ENCODE measurements at places on chromosomes 7 and 10.
A peak's percentile ranks its signal among the peaks of the same experiment; 100 is the strongest.

DNA sequence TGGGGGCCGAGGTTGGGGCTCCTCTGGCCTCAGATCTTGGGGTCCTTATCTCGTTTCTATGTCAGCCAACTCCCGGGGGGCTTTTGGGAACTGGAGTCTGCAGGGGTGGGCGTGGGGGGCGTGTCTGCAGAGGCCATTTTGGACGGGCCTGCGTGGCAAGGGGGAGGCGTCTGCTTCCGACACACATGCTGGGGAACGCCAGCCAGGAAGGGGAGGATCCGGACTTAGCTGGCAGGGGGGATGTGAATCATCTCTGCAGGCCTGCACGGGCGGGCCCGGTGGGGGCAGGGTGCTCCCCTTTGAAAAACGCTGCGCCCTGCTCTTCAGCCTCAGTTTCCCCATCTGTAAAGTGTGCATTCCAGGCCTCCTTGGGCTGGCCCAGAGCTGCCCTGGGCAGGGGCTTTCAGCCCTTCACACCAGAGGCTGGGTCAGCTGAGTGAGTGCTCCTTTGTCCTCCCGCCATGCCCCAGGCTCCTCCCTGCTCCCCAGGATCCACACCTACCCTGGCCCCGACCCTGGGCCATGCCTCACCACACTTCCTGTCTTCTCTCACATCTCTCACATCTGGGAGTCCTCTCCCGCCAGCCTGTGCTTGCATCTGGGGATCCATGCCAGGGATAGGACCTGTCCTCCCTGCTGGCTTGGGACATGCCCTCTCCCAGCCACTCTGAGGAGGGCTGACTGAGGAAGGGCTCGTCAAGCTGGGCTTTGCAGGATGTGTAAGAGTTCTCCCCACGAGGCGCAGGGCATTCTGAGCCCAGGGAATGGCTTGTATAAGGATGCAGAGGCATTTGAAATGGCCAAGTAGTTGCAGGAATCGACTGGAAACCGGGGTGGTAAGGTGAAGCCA lies 172.6 kb upstream of the TNRC18 start:
- peak; percentile 79 for DNase-seq

GRCh38 chr7:18831419-18831818 lies 286.0 kb downstream of the TWIST1 start:
- DNase-seq: no peak

DNA sequence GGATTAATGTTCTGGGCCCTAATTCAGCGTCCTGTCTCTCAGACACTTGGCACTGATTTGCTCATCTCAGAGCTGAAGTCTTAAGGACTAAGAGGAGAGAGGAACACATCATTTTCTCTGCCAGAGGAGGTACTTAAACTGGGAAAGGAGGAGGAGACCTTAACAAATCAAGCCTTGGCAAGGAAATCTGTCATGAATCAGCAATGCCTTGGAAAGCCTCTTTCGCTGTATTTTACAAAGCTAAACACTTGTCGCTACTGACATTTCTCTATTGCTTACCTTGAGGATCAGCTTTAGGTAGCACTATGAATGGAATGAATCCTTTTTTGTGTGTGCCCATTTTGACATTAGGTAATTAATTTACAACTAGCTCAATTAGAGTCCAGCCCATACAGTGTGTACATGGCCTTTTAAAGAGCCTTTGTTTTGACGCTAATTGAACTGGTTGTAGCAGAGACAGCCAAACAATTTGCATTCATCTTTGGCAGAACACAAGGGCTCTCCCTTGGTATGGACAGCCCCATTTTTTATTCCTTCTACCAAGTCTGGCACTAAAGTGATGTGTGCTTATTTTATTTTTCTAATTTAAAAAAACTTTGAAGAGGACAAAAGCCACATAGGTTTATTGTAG lies 37.4 kb downstream of the AUTS2 start:
- DNase-seq: no peak

DNA sequence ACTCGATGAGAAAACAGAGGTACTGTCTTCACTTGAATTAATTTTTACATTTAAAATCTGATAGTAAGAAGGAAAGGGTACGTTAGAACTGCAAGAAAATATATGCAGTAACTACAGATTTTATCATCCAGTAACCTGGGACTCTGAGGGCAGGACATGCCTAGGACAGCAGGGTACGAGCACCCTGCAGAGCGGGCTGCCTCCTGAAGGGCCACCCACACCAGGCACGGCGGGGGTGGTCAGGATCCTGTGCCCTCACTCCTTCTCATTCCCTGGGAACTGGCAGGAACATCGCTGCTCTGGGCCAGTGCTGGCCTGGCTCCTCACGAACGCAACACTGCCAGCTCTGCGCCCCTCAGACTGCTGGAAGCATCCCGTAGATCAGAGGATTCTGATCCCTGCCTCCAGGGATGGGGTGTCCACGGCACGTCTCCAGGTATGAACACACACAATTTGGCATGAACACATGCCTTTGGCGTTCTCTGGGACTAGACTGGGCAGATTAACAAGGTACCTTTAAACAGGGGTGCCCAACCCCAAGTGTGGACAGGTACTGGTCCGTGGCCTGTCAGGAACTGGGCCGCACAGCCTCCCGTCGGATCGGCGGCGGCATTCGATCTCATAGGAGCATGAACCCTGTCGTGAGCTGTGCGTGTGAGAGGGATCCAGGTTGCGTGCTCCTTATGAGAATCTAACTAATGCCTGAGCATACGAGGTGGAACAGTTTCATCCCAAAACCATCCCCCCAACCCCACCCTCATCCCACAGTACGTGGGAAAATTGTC lies 99.3 kb upstream of the FAM20C start:
- no peak for DNase-seq

DNA sequence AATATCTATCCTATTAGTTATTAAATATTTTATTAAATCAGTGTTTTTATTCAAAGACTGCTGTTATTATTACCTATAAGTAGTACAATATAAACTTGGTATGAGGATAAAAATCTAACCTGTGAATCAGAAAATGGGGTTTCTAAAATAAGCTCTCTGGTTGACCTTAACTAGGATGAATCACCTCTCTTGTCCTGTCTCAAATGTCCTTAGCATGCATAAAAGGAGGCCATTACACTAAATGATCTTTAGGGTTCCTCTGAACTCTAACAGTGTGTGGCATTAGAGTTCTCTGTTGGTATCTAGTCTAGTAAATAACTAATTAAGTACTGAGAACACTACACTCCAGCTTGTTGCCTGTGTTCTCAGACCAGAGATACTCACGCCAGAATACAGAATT lies 143.1 kb upstream of the LRRTM3 start:
- DNase-seq: no peak

- DNase-seq: no peak
Observed at GRCh38 chr10:99908512-99908911, 101.2 kb downstream of the DNMBP start.

- no peak for DNase-seq
Observed at GRCh38 chr7:30799206-30799975, 28.2 kb downstream of the MINDY4 start.

DNA sequence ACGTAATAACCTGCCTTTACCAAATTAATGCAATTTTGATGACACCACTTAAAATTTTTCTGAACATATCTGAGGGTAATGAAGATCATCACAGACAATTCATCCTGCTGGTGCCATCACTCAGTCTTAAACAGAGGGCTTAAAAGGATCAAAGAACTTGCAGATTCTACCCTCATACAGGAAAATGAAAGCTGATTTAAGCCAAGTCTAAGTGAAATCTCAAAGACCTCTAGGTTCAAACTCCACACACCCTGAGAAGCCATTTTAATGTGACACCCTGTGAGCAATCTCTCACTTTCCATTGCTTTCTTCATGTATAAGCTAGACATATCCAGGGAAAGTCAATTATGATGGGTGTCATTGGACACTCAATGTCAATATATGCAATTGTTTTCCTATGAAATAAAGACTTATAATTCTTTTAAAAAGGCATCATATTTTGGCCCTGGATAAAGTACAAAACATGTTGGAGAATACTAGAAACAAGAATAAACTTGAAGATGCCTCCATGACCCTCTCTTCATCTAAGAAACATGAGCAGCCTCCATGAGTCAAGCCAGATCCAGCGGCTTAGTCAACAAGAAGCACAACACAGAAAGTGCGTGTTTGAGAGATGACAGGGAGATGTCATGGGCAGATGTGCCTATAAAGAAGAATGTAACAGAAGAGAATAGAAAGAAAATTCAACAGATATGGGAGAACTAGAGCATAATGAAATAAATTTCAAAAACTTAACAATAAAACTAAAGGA lies 291.9 kb downstream of the PARD3 start:
- DNase-seq: no peak

DNA sequence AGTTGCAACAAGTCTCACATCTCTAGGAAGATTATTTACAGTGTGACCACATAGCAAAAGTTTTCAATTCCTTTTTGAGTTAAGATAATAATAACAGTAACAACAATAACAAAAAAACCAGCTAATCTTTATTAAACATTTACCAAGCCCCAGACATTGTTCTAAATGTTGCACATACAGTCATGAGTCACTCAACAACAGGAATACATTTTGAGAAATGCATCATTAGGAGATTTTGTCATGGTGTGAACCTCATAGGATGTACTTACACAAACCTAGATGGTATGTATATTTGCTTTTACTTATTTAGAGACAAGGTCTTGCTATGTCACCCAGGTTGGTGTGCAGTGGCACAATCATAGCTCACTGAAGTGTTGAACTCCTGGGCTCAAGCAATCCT lies 52.0 kb downstream of the SPAM1 start:
- DNase-seq: no peak

DNA sequence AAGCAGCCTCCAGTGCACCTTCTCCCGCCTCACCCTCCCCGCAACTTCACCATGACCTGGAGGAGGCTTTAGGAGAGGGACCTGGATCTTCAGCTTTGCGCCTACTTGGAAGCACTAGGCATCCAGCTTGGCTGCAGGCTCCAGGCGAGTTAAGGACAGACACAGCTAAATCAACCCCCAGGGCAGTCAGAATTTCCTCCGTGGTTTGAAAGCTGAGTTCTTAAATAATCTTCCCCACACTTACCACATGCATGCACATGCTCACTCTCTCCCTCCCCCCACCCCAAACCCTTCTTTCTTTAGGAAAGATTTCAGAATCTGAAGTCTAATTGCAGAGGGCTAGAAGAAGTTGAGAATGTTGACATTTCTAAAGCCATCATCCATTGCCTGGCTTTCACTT lies 36.7 kb upstream of the LRRC4 start:
- DNase-seq: no peak

DNA sequence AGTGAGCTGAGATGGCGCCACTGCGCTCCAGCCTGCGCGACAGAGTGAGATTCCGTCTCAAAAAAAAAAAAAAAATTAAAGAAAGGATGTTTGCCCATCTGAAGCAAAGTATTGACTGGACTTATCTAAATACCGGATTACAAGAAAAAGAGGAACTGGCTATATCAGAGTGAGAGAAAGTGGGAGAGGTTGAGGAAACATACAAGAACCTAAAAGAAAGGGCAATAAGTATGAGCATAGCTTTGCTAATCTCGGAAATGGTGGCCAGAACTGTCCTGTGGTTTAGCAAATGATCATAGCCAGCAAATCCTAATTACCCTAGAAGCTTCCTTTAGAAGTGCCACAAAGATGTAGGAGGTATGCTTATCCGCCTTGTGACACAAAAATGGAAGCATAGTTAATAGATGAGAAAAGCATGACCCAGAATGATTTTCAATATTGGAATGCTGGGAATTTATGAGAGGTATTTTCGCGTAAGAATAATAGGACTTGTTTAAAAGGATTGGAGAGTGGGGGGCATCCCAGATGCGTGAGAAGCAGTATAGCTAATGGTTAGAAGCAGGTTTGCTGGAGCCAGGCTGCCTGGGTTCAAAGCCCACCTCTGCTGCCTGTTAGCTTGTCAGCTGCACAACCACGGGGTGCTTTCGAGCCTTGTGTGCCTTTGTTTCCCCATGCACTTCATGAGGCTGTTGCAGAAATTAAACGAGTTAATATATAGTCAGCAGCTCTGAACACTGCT lies 1.2 kb upstream of the GTPBP4 start:
- no peak for DNase-seq

GRCh38 chr10:7424315-7424714 lies 13.5 kb upstream of the SFMBT2 start:
- DNase-seq: peak; percentile 11

- DNase-seq: no peak
Observed at GRCh38 chr10:91082447-91082846, 138.0 kb upstream of the PCGF5 start.

DNA sequence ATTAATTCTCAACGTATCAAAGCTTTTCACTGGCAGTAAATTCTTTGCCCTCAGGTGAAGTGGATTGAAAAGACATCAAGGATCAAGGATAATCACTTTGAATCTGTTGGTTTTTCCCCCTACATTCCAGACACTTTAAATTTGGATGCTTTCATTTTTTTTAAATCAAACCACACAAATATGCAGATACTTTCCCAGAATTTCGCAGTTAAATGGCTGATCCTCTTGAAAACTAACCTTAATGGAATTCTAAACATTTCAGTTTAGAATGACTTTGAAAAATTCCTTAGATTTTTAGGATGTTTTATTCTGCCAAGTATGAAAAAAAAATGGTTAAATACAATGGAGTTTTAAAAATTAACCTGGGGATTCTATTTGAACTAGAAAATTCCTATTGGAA lies 325.9 kb downstream of the GFRA1 start:
- no peak for DNase-seq

DNA sequence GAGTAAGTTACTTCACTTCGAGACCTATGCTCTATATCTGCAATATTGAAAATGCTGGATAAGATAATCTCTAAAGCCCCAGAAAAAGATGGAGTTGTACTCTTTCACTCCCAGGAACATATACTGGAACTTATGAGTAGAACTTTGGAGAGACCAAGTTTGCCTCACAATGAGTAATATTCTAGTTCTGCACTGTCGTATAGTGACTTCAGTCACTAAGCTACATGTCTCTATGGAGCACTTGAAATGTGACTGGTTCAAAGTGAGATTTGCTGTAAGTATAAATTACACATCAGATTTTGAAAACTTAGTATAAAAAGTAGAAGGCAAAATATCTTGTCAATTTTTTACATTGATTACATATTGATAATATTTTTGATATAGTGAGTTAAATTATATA lies 116.4 kb downstream of the PTEN start:
- no peak for DNase-seq

DNA sequence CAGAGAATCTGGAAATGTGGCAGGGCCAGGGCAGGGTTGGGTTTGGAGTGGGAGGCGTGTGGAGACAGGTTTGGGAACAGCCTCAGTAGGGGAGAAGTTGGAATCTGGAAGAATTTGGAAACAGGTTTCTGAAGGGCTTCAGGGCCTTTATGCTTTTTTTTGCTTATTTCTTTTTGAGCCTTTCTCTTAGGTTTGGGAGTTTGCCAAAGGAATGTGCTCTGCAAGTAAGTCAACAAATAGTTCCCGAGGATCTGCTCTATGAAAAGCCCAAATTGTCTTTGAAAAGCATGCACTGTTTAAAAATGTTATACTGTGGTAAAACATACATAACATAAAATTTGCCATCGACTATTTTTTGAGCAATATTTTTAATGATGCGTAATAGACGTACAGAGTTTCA lies 86.7 kb upstream of the ADRB1 start:
- no peak for DNase-seq

DNA sequence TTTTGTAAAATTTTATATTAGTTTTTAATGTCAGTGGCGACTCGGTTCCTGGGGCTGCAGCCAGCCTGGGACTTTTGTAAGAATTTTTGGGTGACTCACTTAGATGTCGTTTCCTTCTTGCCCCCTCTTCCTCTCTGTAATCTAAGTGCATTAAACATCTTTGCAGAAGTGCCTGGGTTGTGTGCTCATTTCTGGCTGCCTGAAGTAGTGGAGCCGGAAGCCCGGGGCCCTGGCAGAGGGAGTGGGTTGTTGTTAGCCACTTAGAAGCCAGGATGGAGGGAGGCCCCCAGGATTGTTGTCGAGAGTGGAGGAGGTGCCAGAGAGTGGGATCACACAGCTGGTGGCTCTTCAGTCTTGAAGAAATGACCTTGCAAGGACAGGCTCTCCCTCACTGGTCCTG lies 11.0 kb upstream of the TRIM8 start:
- DNase-seq: peak; percentile 55
